ENCODE measurements at places on chromosomes 2 and 18.

- DNase-seq: no peak
Measured at GRCh38 chr18:55249550-55249949, 290.3 kb upstream of the CCDC68 start.

DNA sequence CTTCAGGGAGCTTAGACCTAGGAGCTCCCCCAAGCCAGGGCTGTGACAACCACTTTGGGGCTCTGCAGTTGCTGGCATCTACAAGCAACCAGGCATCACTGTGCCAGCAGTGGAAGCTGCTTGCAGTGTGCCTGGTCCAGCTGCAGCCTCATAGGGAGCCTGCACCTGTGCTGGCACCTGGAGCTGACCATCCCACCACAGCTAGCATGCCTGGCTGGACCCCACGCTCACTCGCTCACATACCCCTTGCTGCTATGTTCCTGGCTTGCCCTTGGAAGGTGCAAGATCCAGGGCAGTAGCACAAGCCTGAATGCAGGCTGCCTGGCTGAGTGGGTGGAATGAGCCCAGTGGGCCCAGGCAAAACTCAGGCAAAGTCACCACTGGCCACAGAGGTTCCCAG lies 82.5 kb downstream of the ZNF804A start:
- DNase-seq: no peak

DNA sequence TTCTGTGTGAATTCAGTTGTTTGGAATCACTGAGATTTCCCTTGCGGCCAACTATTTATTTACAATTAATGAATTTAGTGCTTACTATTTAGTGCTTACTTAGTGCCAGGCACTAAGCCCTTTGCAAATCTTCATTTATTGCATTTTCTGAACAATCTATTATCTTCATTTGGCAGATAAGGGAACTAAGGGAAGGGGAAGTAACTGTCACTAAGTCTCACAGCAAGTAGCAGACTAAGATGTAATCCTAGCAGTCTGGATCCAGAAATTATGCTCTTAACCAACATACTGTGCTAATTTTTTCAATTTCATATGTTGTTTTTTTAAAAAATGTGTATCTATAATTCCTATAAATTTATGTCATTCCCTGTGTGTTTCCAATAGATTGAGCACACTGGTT lies 214.4 kb upstream of the EPC2 start:
- no peak for DNase-seq

DNA sequence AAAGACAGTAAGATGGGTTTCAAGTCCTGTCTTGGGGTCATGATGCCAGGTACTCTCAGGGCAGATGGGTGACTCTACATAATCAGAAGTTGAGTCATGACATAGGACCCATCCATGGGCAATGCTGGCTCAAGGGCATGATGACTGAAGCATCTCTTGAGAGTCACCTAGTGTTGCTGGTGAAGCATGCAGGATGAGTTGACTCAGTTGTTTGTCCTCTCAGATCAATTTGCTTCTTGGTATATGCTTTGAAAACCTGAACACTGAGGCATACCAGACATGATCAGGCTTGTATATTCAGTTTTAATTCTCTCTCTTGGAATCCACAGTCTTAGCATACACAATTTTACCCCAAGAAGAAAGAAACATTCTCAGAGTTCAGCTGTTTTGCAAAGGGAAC lies 658.9 kb upstream of the NXPH2 start:
- no peak for DNase-seq

DNA sequence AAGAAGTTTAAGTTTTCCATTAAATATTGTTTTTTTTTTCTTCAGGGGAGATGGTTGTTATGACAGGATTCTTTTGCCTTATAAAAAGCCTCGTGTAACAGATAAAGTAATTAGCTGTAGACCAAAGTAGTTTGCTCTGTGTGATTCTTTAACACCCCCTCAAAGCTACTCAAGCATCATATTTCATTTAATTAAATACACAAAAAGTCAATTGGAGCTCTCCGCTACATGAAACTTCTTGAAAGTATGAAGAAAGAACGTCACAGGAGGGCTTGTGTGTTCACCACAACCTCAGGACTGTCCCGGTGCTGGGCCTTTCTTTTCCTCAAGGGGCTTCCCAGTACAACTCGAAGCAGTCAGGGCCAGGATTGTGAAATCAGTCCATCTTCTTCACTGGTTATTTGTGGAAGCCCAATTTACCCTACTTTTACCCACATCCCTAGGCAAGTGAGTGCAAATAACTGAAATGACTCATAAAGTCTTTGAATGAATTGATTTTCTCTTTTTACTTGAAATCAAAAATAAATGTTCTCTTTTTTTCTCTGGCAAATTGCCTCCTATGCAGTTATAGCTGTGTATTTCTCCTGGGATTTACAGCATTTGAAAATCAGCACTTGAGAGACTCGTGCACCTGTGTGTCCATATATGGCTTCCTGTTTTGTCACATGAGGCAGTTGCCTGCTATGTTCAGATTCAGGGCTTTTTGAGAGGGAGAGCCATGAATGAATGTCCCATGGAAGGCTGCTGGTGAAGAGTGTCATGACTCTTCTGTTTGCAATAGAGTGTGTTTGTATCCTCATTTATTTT lies 48.6 kb downstream of the LINC00305 start:
- no peak for DNase-seq

DNA sequence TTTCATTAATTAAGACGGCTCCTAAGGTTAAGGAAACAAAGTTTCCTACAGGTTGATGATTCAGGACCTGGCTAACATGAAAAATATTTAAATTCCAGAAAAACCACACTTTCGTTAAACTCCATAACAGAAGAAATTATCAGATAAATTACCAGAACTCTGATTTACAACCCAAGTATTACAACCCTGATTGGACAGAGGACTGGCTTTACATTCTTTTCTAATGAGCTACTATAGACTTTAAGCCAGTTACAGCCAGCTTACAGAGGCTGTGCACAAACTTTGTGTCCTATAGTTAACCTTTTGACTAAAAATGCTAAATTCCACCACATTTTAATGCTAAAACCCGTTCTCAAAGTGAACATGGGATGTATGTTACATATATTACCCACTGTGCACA lies 458.6 kb downstream of the KCNJ3 start:
- no peak for DNase-seq

- DNase-seq: no peak
Measured at GRCh38 chr18:13568443-13569392, 157.6 kb downstream of the FAM210A start.

DNA sequence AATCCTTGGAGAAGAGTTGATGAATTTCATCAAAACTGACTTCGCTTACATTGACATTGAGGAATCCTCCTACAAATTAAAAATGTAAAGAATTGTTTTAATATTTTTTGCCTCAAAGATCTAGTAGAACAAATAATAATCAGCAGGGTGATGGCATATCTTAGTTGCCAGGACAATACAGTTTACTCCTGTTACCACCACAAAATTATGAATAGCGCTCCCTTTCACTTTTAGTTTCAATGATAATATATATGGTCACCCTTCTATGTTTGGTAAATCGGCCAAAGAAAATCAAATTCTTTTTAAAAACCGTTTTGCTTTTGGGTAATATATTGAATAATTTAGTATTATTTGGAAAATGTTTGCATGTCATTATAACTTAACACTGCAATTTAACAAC lies 39.0 kb downstream of the B4GALT6 start:
- no peak for DNase-seq

Data from natural killer cell treated with Interleukin-12 subunit alpha and Interleukin-12 subunit beta and Interleukin-15 and Interleukin-18, amount 100 ng/mL, for 72 hours (primary cell).